ENCODE measurements at places on chromosomes 12 and 14.
A peak's percentile ranks its signal among the peaks of the same experiment; 100 is the strongest.

- no peak for DNase-seq
Observed at GRCh38 chr12:27491226-27491625, 32.8 kb upstream of the PPFIBP1 start.

GRCh38 chr14:58331111-58331510 lies 32.8 kb downstream of the ARID4A start:
- DNase-seq: peak; percentile 73

GRCh38 chr12:92242907-92243306 lies 97.3 kb upstream of the BTG1 start:
- peak; percentile 17 for DNase-seq

DNA sequence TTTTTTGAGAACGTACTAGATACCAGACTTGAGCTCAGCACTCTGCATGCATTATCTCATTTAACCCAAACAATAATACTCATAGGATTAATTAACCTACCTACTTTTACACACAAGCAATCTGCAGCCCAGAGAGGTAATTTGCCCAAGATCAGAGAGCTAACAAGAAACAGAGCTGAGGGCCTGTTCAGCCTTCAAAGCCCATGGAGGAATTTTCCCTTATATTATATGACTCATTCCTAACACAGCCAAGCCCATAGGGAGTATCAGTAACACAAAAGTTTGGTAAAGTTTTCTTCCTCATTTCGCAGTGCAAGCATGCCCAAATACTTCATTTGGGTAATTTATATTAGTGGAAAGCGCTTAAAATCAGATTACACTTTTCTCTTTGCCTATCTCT lies 94.7 kb downstream of the GALC start:
- DNase-seq: no peak

DNA sequence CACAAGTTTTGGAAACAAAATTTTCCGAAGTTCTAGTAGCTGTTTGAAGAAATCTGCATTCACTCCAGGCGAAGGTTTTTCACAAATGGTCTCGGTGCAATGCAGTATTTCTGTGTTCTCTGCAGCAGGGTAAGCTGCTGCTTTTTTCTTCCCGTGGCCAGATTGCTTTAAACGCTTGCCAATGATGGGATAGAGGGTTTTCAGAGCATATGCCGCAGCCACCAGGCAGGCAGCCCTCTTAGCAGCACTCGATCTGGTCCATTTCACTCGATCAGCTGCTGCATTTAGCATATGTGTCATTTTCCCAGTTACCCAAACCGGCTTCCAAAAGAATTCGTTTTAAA lies 315 bp downstream of the ABCD2 start:
- DNase-seq: peak; percentile 23

DNA sequence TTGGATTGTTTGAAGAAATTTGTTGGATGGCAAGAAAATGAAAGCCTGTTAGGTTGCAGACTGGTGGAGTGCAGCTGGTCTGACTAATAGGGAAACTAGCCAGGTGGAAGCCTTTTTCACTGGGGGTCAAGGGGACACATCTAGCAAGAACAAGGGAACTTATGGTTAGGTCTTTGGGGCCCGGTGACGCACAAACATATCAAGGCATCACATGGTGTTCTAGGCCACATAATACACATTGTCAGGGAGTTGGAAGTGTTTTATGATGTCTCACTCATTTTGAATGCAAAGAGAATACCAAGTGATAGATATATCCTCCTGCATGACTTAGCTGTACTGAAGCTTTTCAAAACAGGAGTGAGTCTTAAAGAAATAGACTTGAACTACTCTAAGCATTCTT lies 351.2 kb downstream of the KCNH5 start:
- DNase-seq: no peak

- DNase-seq: peak; percentile 71
Observed at GRCh38 chr12:15846887-15847286, 35.3 kb upstream of the STRAP start.

DNA sequence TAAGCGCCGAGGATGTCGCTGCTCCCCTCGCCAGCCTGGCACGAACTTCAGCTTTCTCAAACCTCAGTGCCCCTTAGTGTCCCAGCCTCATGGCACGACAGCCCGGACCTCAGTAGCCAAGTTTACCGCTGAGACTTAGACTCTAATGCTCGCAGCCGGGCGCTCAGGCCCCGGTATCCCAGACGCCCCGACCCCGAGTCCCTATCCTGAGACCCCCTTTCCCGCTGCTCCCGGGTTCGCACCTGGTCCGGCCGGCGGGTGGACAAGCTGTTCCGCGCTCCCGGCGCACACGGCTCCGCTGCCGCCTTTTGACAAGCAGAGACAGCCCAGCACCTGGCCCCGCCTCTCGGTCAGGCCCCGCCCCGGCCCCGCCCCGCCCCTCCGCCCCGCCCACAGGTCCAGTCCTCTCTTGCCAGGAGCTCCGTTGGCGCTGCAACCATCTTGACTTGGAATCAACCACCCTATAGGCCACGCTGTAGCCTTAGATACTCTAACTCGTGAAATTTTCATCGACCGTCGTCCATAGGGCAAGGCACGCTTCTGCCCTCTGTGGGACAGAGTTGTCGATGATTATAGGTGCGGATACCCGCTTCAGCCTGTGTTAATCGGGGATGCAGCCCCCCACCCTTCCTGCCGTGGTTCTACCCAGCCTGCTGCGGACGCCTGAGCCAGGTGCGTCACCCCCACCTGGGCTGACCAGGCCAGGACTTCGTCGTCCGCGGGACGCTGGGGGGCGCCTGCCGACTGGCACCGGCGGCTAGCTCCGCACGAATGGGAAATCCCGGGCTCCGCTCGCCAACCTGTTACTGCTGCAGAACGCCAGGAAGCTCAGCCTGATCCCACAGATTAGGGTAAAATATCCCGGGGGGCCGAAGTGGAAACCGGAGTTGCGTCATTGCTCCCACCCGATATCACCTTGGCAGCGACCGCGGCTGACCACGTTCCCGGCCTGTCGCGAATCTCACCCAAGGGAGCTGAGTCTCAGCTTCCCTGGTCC lies at the start of gene VDR:
TSS of gene VDR (minus strand) at position 282 of the 997 bp plus-strand sequence. CDS start 25,881 bp downstream, outside the sequence.
- peak; percentile 95 for DNase-seq

GRCh38 chr12:65657635-65658034 lies 166.6 kb upstream of the HMGA2 start:
- no peak for DNase-seq

- DNase-seq: peak; percentile 77
Observed at GRCh38 chr12:93778306-93778705, 101.1 kb downstream of the CRADD start.

DNA sequence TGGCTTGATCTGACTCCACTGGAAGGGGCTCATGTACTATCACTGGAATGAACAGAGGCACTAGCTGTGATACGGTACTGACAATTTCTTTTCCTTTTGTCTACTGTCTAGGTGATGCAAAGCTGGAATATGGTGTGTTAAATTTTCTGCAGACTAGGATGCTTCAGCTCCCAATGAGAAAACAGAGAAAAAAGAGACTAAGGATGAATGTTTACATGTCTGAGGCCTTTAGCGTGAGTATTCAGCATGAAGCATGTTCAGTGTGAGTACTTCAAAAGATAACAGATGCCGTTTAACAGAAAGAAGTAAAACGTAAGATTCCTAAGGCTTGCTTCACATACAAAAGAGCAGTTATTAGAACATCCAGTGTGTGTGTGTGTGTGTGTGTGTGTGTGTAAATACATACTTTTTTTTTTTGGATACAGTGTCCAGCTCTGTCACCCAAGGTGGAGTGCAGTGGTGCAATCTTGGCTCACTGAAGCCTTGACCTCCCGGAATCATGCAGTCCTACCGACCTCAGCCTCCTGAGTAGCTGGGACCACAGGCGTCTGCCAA lies 92.3 kb upstream of the FERMT2 start:
- DNase-seq: no peak

DNA sequence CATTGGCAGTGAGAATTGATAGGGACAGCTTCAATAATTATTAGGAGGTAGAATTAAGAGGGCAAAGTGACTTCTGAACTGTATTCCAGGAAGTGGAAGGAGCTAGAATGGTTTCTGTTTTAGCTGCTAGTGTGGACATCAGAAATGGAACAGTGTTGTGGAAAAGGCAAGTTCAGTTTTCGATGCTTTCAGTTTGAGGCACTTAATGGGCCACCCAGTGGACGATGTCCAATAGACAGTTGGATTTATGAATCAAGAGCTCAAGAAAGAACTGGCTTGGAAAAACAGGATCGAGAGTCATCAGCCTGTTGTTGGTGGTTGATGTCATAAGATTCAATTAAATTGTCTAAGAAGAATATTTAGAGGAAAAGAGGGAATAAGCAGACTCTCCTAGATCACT lies 136.3 kb downstream of the DYRK2 start:
- DNase-seq: no peak

DNA sequence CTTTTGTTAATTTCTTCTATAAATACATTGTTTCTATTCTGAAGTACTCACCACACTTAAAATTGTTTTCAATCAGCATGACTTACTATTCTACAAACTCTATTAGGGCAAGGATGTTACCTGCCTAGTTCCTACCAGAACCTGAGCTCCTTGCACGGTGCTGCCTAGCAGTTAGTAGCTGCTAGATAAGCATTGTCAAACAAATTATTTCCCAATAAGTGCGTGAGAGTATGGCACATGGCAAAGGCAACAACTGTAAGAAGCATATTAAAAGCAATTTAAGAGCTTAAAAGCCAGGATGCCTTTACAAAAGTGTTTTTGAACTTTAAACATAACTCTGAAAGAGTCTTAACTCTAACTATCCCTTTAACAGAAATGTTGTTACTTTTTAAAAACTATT lies 8.2 kb upstream of the LYZ start:
- no peak for DNase-seq

DNA sequence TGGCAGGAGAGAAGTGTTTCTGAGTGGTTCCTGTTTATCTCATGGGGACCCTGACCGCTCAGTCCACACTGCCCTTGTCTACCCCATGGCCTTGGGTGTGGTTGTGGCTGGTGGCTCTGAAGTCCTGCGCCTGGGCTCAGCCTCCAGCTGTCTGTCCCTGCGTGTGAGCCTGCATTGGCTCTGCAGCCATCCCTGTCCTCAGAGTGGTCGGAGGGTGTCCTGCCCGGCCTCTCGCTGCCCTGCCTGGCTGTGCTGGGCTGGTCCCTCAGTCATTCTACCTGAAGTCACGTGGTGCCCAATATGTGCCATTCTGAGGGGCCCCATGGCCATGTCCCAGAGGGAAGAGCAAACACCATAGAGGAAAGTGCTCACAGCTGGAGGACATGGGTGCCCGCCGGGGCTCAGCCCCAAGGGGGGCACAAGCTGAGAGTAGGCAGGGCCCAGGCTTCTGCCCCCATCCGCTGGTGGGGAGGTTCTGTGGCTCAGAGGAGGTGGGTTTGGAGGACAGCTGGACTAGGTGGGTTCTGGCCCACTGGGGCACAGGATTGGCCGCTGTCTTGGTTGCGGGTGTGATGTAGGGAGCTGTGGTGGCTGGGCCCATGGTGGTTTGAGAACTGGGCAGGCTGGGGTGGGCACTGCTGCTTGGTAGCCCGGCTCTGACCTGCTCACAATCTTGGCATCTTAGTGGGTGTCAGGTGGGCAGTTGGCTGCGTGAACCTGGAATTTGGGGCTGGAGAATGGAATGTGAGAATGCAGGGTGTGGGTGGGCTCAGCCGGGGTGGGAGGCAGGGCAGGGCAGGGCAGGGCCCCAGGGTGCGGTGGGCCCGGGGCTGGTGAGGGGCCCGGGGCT lies 11.6 kb downstream of the TEDC1 start:
- no peak for DNase-seq

GRCh38 chr12:105616971-105617540 lies 286.6 kb downstream of the C12orf75 start:
- no peak for DNase-seq

DNA sequence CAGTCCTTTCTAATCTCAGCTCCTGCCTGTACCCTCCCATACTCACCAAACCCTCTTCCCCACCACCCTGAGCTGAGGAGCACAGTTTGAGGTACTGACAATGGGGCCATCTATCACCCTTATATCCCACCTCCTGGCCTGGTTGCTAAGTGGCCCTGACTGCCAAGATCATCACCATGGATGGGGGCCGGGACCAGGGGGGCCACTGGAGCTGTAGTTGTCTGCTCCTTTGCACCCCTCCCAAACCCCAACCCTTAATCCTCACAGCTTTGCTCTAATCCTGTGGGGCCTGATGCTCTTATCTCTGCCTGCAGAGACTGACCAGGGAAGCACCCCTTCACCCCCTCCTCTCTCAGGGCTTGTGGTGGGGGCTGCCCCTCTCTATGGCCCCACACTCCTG lies 395 bp upstream of the GNB3 start:
- no peak for DNase-seq

DNA sequence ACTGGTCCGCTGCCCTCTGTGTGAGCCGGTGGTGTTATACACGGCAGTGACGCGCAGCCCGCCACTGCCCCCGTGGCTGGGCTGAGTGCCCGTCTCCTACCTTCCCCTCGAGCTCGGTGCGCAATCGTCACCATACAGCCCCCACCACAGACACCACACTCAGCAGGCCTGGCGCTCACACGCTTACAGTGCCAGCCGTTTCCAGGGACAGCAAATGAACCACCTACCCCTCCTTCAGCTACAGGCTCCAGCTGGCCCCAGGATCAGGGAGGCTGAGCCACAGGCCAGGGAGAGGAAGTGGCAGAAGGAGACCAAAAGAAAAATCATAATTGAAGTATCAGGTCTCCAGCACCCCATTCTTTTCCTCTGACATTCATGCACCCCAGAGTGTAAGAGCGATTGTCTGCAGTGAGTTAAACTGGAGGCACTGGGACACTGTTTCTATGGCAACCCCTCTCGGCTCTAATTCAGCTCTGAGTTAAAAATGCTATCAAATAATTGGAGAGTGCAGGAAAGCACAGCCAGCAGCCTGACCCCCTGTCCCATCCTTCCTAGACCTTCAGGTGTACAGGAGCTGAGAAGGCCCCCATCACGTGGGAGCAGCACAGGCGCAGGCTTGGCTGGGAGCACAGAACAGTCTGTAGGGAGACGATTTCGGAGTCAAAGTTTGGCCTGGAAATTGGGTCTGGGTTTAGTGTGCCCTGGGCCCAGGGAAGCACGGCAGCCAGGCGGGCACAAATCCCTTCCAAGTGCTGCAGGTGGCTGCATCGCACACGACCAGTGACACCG lies 18.0 kb downstream of the LRTM2 start:
- DNase-seq: no peak

DNA sequence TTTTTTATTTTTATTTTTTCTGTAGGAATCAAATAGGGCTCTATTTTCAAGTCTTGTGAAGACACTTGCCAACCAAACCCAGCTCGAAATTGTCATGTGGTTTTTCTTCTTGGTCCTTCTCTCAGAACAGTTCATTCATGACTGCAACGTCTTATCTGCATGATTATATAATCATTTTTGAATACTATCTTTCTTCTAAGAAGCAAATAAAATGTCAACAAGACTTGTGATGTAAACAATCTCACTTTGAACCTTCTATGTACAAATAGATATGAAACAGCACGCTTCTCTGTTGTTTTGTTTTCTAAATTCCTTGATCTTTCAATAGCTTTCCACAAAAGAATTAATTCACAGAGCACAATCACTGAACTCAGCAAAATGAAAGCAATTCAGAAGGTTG lies 320.7 kb downstream of the SOX5 start:
- no peak for DNase-seq
